ENCODE measurements at places on chromosomes 7 and 10.

- DNase-seq, result no peak
Observed at GRCh38 chr7:44308596-44309270, 16.7 kb downstream of the CAMK2B start.

- DNase-seq, result no peak
Observed at GRCh38 chr10:124518366-124518765, 56.7 kb downstream of the LHPP start.

GRCh38 chr10:7275761-7276440, 134.9 kb downstream of the SFMBT2 start:
- DNase-seq, result no peak

DNA sequence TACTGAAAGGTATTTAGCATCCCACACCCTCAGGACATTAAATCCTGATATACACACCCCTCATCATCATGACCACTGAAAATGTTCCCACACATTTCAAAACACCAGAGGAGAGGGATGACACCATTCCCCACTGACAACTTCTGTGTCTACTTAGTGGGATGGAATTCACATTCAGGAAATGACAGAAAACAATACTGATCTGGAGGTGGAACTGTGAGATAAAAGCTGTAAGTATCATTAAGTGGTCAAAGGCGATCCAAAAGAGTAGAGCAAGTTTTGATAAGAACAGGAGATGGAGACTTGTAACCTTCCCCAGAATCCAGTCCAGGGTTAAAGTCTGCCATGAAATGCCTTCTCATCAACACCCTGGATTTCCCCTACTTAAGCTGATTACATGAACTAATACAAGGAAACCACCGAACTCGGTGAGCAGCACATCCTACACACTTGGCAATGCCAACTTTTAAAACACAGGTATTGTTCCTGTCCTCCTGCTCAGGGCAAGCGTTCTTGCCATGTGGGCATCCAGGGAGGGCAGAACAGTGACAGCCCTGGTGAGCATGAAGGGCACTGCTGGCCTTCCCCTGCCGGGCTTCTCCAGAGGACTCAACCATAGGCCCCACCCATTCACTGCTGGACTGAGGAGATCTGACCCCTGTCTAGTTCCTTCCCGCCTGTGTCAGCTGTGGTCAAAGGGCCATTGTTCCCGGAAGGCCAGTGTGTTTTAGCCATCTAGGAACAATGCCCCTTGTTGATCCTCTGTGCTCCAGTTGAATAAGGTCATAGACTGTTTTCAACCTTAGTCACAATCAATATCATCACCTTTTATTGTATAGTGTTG, 85.0 kb downstream of the SGMS1 start:
- no peak for DNase-seq

DNA sequence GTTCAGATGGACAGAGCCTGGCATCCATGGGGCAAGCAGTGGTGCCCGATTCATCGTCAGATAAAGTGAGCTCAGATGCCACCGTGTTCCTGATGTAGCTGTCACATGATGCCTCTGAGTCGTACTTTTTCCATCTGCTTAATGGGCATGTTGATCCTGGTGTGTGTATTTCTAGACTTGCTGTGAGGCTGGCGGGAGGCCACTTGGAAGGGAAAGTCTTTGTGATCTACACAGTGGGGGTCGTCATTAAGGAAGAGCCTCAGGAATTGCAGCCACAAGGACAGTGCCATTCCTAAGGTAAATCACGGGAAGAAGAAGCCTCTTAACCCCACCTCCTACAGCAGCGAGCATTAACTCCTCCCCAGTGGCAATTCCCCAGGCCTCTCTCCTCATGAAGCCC, 63.0 kb downstream of the RGS10 start:
- DNase-seq, result peak; percentile 78

DNA sequence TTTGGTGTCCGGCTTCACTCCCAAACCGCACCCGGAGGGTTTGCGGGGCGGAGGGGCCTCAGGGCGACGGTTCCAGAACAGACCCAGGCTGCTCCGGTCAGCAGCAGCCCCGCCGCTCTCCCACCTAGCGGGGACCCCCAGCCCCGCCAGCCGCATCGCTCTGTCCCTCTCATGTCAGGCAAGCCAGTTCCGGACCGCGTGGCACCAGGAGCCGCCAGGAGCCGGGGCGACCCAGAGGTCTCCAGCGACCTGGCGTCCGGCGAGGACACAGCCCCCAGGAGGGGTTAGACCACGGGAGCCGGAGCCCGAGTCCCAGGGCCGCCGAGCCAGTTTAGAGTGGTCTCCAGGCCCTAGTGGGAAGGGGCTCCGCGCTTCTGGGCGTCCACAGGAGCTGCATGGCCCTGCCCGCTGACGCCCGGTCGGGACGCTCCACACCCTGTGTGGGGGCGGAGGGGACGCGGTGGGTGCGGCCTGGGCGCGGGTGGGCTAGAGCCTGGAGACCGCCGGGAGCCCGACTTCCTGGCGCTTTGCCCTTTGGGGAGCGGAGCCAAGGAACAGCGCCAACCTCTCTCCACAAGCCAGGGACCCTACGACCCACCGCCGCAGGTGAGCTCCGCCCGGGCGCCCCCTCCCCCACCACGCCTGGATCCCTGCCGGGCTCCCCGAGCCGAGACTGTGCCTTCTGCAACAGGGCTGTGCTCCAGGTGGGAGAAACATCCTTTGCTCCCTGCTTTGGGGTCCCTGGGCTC, 43.4 kb downstream of the ZNF117 start:
- no peak for DNase-seq

- DNase-seq, result no peak
Observed at GRCh38 chr10:48958598-48959190, 19.1 kb upstream of the LRRC18 start.

DNA sequence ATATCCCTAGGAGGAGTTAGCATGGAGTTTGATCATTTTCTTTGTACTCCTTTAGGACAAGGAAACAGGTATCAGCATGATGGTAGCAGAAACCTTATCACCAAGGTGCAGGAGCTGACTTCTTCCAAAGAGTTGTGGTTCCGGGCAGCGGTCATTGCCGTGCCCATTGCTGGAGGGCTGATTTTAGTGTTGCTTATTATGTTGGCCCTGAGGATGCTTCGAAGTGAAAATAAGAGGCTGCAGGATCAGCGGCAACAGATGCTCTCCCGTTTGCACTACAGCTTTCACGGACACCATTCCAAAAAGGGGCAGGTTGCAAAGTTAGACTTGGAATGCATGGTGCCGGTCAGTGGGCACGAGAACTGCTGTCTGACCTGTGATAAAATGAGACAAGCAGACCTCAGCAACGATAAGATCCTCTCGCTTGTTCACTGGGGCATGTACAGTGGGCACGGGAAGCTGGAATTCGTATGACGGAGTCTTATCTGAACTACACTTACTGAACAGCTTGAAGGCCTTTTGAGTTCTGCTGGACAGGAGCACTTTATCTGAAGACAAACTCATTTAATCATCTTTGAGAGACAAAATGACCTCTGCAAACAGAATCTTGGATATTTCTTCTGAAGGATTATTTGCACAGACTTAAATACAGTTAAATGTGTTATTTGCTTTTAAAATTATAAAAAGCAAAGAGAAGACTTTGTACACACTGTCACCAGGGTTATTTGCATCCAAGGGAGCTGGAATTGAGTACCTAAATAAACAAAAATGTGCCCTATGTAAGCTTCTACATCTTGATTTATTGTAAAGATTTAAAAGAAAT, 4.8 kb downstream of the BAMBI start:
- DNase-seq, result no peak

- DNase-seq, result no peak
Observed at GRCh38 chr7:29858191-29858951, 52.1 kb downstream of the WIPF3 start.

GRCh38 chr10:5999440-6000165, 22.3 kb upstream of the IL15RA start:
- DNase-seq, result no peak

- no peak for DNase-seq
Observed at GRCh38 chr7:127652333-127653248, 597 bp downstream of the SND1 start.

- no peak for DNase-seq
Observed at GRCh38 chr7:134767520-134768168, 11.8 kb upstream of the CALD1 start.

GRCh38 chr10:79116801-79117723, 48.3 kb downstream of the ZMIZ1 start:
- no peak for DNase-seq

GRCh38 chr7:133859871-133860450, 267.2 kb upstream of the LRGUK start:
- DNase-seq, result no peak

GRCh38 chr7:75850235-75850634, 28.6 kb upstream of the RHBDD2 start:
- DNase-seq, result no peak

- DNase-seq, result no peak
Observed at GRCh38 chr7:113831556-113831955, 87.3 kb downstream of the PPP1R3A start.

- DNase-seq, result no peak
Observed at GRCh38 chr10:93177511-93177910, 103.8 kb downstream of the CYP26A1 start.

GRCh38 chr10:71769279-71769823, 4.0 kb downstream of the VSIR start:
- no peak for DNase-seq

GRCh38 chr7:142646386-142647140, 102.7 kb upstream of the PRSS1 start:
- no peak for DNase-seq

DNA sequence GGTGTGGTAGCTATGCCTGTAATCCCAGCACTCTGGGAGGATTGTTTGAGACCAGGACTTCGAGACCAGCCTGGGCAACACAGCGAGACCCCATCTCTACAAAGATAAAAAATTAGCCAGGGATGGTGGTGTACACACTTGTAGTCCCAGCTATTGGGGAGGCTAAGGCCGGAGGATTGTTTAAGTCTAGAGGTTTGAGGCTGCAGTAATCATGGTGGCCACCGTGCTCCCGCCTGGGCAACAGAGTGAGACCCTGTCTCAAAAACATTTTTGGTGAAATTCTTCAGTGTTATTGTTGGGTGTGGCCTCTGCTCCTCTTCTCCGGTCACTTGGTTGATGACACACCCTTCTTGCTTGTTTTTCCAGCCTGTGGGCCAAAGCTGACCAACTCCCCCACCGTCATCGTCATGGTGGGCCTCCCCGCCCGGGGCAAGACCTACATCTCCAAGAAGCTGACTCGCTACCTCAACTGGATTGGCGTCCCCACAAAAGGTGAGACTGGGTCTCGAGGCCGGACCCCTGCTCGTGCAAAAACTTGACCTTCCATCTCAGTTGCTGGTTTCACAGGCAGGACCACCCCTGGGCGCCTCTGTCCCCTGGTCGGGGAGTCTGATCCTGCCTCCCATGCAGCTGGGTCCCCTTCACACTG, 10.6 kb downstream of the PFKFB3 start:
- no peak for DNase-seq

- no peak for DNase-seq
Observed at GRCh38 chr7:151761231-151761630, 115.7 kb downstream of the PRKAG2 start.

- no peak for DNase-seq
Observed at GRCh38 chr10:130802301-130802700, 509.2 kb downstream of the TCERG1L start.

DNA sequence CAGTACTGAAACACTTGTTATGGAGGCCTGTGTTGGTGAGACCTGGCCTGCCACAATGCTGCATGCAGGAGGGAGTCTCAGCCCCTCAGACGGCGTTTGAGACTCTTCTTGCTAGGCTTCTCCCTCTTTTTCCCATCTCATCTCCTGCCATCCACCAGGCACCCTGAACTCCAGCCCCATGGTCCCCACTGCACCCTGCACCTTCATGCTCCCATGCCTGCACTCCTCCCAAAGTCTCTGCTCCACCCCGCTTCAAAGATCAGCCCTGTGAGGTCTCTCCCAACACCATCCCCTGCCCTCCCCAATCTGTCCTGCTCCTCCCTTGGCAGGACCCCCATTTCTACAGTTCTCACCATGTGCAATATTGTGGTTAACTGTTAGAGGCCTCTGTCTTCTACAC, 61.7 kb downstream of the VOPP1 start:
- no peak for DNase-seq

DNA sequence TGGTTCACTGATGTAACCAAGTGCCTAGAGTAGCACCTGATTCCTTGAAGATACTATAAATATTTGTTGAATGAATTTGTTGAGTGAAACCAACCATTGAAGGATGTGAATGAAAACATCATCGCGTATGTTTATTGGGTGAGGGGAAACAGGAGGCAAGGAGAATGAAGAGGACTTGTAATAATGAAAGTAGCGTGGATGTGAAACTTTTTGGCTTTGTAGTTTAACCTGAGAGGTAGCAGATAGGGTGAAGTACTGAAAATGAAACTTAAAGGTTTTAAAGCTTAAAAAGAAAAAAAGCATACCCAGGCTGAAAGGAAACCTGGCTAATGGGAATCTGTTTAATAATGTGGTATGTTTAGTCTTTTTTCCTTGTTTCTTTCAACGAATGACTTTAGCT, 5.2 kb downstream of the CCNY start:
- no peak for DNase-seq

DNA sequence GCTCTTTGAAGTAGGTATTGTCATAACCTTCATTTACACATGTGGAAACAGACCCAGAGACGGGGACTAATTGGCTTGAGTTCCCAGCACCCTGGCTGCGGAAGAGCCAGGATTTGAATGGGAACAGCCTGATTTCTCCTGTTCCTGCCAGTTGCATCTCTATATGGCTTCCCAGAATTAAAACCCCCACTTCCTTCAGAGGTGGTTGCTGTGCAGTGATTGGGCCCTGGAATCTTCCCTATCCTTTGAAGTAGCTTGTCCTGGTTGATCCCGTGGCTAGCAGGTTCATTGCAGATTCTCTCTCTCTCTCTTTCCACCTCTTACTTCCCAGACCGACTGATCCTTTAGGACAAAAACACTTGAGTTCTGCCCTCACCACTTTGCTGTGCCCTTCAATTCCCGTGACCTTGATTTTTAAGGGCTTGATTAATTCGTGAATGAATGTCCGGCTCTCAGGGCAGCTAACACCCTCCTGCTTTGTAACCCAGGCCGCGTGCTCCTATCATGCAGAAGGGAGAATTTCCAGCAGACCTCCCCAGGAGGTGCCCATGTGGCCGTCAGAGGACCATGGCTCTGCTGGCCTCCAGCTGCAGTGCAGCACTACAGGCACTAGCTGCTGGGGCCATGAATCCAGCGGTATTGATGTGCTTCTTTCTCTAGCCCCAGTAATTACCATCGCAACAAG, 120.6 kb upstream of the AGK start:
- peak; percentile 68 for DNase-seq

DNA sequence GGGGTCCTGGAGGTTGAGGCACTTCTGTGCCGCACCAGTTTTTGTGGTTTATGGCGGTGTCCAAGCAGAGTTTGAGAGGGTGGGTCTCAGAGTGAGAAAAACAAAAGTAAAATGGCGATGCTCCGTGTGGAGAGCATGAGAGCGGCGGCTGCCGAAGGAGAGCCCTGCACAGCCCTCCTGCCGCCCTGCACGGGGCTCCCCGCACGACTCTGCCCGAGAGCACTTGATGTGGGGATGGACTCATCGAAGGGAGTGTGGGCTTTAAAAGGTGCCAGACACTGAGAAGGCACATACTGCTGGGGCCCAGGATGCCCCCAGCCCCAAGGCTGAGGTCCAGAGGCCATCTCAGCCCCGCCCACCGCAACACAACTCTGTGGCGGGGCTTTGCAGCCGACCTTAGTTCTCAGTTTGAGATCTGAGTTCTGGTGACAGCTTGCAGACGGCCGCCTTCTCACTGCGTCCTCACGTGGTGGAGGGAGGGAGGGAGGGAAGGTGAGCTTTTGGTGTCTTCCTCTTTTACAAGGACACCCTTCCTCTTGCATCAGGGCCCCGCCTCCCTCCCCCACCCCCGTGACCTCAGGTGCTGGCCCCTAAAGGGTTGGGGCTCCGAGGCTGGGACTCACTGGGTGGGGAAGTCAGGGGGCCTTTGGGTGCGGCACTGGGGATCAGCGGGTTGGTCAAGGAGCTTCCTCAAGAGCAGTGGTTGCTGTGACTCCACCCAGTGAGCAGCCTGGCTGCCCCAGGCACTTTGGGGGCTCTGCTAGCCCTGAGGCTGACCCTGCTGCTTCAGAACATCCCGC, 69.1 kb downstream of the NKX6-2 start:
- no peak for DNase-seq
